ENCODE measurements at places on chromosomes 16 and 17. TPM values are rescaled to one million over a fixed set of nuclear protein-coding genes. Genes with fewer than 3 reads are reported as not detected.

Gene NLRC3
- total RNA-seq: not detected

Gene ZNF668
- total RNA-seq: 21.2 TPM

Gene KRT33A
- not detected for total RNA-seq

Gene CTRL
- total RNA-seq: 0.79 TPM

Gene DYNC1LI2
- total RNA-seq: 127 TPM

Gene JMJD8
- 76.8 TPM for total RNA-seq

Gene CMTM2
- not detected for total RNA-seq

Gene SECTM1
- 11.0 TPM for total RNA-seq

Gene TNRC6A
- 43.2 TPM for total RNA-seq

Gene TNFSF13
- 1.4 TPM for total RNA-seq

Gene ARHGAP44
- total RNA-seq: 2.4 TPM

Gene LITAFD
- not detected for total RNA-seq

Gene KRTAP2-1
- not detected for total RNA-seq

Gene TXNL4B
- total RNA-seq: 9.8 TPM

Gene EFCAB5
- not detected for total RNA-seq

Gene NEUROD2
- total RNA-seq: not detected

Gene FOXO3B
- 10.6 TPM for total RNA-seq

Gene TCF25
- total RNA-seq: 254 TPM

Gene OR2C1
- 0.43 TPM for total RNA-seq

Gene RAB37
- not detected for total RNA-seq

Gene AURKB
- 15.7 TPM for total RNA-seq

Gene UNKL
- total RNA-seq: 7.0 TPM

Gene ZNF624
- 5.2 TPM for total RNA-seq

Gene SDK2
- not detected for total RNA-seq

Gene ACAP1
- total RNA-seq: under 0.01 TPM

Gene DPEP2
- total RNA-seq: not detected

Gene TNFRSF13B
- not detected for total RNA-seq
